Body of pancreas (tissue), 4 donors: ENCODE measurements at places on chromosomes 6 and 20. TPM values are rescaled to one million over a fixed set of nuclear protein-coding genes. Genes with fewer than 3 reads are reported as not detected.

DNA sequence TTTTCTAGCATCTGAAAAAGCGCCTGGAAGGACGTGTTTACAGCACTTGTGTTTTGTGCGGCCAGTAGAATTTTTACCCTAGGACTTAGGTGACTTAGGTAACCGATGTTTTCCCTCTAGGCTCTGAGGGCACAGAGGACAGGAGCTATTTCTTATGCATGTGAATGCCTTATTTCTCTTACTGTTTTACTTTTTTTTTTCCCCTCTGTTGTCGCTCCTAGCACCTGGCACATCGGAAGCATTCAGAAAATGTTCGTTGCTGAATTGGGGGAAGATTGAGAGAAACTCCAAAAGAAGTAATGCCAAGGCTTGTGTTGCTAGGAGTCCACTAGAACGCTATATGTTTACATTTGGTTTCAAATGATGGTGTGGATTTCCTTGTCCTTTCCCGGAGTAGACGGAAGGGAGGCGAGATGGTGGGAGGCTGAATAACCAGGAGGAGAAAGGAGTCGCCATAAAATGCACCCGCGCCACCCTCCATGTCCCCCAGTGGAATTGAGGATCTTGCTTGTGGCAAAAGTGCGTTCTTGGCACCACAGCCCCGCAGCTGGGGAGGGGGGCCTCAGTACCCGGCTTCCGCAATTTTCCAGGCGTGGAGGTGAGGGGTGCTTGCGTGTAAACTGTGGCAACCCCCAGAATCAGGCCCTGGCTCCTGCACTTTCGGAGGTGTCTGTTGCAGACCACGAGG lies 6.9 kb downstream of the OLIG3 start:
- peaks cover 16% of the 10 kb centered on the region for H3K4me1 ChIP-seq
- H3K27me3 ChIP-seq, result peaks cover 28% of the 10 kb centered on the region
- H3K36me3 ChIP-seq, result no peaks in the 10 kb centered on the region
- no peak for DNase-seq
- H3K27ac ChIP-seq, result no peak overlapping the region

Gene HIVEP1
- 15.2 TPM for total RNA-seq

DNA sequence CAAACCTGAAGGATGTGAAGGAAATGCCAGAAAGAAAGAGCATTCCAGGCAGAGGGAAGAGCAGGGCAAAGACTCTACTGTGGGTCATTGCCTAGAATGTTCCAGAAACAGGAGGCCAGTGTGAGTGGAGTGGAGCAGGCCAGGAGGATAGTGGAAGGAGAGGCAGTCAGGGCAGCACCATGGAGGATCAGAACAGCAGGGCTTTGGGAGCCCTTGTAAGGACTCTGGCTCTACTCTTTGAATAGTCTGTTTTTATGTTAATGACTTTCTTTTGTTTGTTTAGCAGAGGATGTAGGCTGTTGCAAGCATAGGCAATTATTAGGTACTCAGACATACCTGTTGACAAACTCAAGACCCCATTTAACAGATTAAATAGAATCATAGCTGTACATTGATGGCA lies 23.6 kb upstream of the FBXL4 start:
- H3K36me3 ChIP-seq, result no peaks in the 10 kb centered on the region
- H3K4me3 ChIP-seq, result no peak overlapping the region
- no peak for DNase-seq
- H3K27ac ChIP-seq, result no peak overlapping the region
- no peaks in the 10 kb centered on the region for H3K4me1 ChIP-seq

DNA sequence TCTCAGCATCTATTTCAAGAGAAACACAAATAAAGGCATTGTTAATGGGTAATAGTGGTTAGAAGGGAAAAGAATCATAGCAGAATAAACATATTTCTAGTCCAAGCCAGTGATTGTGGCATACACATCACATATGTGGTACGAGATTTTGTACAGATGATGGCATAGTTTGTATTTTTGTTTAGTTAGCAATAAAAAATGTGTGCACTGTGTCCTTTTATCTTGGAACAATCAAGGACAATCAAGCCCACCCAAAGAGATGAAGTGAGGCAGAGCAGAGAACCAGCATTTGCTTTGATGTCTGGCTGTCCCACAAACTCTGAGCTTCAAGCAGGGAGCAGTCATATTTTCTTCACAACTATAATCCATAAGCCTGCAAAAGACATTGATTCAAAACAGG lies 256.5 kb upstream of the CHD6 start:
- H3K27me3 ChIP-seq, result no peaks in the 10 kb centered on the region
- H3K4me3 ChIP-seq, result no peak overlapping the region
- no peak for DNase-seq
- no peaks in the 10 kb centered on the region for H3K36me3 ChIP-seq
- H3K4me1 ChIP-seq, result no peaks in the 10 kb centered on the region
- H3K27ac ChIP-seq, result no peak overlapping the region

Gene SYNDIG1
- not detected for total RNA-seq

Gene FOXQ1
- 17.4 TPM for total RNA-seq

DNA sequence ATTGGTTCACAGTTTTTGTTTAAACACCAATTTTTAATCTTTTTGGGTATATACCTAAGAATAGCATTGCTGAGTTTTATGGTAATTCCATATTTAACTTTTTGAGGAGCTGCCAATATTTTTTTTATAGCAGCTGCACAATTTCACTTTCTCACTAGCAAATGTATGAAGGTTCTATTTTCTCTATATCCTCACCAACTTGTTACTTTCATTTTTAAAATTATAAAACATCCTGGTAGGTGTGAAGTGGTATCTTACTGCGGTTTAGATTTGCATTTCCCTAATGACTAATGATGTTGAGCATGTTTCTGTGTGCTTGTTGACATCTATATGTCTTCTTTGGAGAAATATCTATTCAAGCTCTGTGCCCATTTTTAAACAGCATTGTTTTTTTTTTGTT lies 452.1 kb downstream of the GRIK2 start:
- H3K27me3 ChIP-seq, result no peaks in the 10 kb centered on the region
- no peaks in the 10 kb centered on the region for H3K4me1 ChIP-seq
- no peaks in the 10 kb centered on the region for H3K36me3 ChIP-seq
- no peak overlapping the region for H3K4me3 ChIP-seq
- DNase-seq, result no peak

DNA sequence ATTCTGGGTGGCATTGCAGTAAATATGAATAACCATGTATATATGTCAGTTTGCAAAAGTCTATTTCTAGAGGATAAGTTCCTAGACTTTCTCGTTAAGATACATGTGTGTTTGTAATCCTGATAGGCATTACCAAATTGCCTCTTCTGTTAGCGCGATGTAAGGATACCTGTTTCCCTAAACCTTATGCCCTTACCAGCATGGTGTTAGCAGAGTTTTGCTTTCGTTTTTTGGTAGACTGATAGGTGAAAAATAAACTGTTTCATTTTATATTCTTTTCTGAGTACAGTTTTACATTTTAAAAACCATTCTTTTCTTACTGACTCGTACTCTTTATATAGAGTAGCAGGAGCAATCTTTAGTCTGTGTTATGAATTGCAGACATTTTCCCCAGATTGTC lies 32.3 kb downstream of the SNX9 start:
- H3K4me3 ChIP-seq, result no peak overlapping the region
- DNase-seq, result no peak
- H3K4me1 ChIP-seq, result peaks cover 16% of the 10 kb centered on the region
- H3K36me3 ChIP-seq, result no peaks in the 10 kb centered on the region
- no peaks in the 10 kb centered on the region for H3K27me3 ChIP-seq

DNA sequence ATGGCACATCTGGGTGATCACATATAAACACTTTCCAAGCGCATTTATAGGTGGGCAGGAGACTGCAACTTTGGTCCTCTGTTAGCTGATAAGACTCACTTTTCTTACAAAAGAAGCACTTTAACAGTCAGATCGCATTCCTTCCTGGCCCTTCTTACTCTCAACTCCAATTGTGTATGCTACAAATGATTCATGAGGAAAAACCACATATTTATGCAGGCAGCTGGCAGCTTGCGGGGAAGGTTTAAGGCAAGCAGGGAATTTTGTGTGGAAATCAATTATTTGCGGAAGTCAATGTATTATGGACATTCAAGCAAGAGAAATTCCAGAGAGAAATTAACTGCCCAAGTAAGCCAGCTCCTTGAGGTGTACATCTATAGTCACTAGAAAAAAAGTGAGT lies 194.0 kb downstream of the PKHD1 start:
- no peak for DNase-seq
- H3K4me3 ChIP-seq, result no peak overlapping the region
- H3K4me1 ChIP-seq, result no peaks in the 10 kb centered on the region
- no peaks in the 10 kb centered on the region for H3K36me3 ChIP-seq
- H3K27me3 ChIP-seq, result no peaks in the 10 kb centered on the region

DNA sequence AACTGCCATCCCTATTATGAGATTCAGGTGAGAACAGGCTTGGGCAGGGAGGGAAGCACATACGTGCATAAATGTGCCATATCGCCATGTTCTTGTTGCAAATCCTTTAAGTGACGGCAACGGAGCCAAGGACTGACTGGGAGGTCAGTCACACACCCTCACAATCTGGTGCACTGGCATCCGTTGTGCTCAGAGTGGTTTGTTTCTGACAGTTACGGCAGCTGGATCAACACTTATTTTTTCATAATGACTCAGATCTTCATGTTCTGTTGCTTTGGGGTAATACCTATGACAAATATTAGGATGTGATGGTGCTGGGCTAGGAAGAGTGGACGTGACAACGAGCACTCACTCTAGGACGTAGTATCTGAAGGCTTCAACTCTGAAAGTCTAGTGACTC lies 56.2 kb upstream of the PREP start:
- peaks cover 5% of the 10 kb centered on the region for H3K27me3 ChIP-seq
- H3K36me3 ChIP-seq, result no peaks in the 10 kb centered on the region
- no peak overlapping the region for H3K27ac ChIP-seq
- no peak overlapping the region for H3K4me3 ChIP-seq

Gene LKAAEAR1
- 3.9 TPM for total RNA-seq

Gene LTV1
- total RNA-seq, result 6.7 TPM
